ENCODE measurements at places on chromosomes 1 and 21.

DNA sequence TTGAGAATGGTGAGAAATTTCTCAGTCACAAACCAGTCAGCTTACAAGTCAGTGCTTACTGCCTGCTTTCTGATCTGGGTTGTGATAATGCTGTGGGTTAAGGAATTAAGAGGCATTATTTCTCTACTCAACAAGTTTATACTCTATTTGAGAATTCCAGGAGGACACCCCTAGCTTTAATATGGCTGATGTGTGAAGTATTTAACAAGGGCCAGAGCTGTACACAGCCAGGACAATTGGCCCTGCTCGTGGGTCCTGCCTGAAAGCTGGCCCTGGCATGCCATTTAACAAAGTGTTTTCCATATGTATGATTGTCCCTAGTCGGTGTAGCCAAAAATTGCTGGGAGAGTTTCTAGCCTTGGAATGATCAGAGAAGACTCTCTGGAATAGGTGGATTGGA, 43.2 kb downstream of the HHAT start:
- DNase-seq, result no peak

DNA sequence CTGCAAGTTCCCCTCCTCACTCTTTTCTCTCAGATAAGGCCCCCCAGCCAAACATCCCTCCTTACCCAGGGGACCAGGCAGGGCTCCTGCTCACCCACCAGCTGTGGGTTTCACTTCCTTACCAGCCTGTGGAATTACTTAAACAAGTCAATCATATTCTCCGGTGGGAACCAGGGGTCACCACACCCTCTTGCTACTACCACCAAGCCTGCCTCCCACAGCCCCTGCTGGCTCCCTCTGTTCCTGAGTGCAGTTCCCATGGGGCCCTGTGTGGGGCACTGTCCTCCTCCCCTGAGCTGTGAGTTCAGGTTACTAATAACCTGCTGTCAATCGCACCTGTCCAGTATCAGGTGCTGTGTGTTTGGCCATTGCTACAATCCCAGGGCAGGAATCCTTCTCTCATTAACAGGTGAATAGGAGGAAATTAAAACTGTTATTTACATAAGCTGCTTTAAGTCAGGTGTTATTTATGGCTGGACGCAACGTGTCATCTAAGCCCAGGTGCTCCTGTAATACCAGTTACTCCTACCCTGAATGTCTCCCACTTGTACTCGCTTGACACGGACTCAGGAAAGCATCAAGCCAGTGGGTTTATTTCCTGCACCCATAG, 53.1 kb upstream of the LBR start:
- peak; percentile 51 for DNase-seq

- DNase-seq, result no peak
These were observed 5.0 kb upstream of the ADAMTSL4 start for GRCh38 chr1:150544204-150544603.

DNA sequence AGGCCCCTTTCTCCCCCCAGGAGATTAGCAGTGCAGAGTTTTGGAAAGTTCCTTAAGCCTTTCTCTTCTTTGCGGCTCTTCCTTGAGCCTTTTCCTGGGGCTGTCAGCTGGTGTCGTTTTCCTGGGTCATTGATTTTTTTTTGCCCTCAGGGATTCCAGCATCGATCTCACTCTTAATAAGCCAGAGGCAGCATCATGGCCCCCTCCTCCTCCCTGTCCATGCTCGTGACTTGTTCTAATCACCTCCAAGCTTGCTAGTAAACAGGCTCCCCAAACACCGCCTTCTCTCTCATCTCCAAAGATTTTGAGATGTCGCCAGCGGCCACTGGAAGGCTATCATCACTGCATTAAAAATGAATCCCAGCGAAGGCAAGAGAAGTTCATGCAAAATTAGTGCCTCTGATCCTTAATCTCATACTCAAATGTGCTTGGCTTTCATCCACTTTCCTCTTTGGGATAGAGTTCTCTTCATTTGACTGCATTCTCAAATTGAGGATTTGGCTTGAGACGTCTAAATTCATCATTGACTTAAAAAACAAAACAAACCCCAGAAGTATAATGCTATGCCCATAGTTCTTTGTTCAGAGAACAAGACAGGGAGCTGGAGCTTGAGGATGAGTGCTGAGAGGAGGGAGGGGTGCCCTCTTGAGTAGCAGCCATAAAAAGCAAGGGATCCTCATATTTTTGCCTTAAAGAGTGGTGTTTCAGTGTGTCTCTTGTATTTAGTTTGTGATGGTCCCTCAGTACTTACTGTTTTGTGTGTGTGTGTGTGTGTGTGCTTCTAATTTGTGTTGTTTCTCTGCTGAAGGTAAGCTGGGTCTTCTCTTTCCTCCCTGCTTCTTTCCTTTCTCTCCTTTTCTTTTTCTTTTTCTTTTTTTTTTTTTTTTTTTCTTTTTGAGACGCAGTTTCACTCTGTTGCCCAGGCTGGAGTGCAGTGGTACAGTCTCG, 3.2 kb downstream of the EVA1C start:
- DNase-seq, result no peak

- no peak for DNase-seq
These were observed 108.0 kb downstream of the ENAH start for GRCh38 chr1:225544924-225545323.

DNA sequence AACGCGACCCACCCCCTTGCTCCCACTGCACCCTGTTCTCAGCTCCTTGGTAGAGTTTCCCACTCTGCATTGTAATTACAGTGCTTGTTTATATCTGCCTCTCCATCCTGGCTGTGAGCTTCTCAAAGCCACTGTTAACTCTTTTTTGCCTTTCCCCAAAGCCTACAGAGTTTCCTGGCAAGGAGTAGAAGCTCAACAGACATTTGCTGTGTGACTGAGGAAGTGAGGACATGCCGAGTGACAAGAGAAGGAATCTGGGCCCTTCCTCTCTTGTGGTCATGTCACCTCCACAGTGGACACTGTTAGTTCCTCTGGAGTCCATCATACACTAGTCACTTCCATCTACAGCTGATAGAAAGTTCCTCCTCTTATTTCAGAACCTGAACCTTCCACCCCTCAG, 6.1 kb upstream of the IGSF8 start:
- DNase-seq, result no peak

DNA sequence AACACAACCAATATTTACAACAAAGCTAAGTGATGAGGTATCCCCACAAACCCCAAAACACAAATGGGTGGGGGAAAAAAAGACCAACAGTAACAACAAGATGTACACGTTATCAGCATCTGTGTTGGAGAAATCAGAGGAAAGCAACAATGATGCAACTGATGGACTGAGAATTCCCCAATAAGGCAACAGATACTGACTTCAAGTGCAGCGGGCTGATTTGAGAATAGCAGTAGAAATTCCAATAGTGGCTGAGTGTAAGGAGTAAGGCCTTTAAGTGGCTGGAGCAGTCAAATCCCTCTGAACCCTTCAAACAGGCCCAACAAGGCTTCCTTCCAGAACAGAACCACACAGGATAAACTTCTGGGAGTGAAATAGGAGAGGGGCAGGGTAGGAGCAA, 97.6 kb downstream of the TM2D1 start:
- DNase-seq, result no peak

- DNase-seq, result no peak
These were observed 369.7 kb downstream of the MATN1 start for GRCh38 chr1:30353637-30354036.

DNA sequence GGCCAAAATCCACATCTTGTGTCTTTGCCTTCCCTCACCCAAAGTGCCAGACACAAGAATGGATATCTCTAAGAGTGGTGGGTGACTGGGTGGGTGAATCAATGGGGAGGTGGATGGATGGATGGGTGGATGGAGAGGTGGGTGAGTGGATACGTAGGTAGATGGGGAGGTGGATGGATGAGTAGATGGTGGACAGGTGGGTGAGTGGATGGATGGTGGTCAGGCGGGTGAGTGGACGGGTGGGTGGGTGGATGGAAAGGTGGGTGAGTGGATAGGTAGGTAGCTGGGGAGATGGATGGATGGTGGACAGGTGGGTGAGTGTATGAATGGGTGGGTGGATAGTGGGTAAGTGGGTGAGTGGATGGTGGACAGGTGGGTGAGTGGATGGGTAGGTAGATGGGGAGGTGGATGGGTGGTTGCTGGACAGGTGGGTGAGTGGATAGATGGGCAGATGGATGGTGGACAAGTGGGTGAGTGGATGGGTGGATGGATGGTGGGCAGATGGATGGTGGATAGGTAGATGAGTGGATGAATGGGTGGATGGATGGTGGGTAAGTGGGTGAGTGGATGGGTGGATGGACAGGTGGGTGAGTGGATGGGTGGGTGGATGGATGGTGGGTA, 34.2 kb downstream of the SLC19A1 start:
- no peak for DNase-seq

DNA sequence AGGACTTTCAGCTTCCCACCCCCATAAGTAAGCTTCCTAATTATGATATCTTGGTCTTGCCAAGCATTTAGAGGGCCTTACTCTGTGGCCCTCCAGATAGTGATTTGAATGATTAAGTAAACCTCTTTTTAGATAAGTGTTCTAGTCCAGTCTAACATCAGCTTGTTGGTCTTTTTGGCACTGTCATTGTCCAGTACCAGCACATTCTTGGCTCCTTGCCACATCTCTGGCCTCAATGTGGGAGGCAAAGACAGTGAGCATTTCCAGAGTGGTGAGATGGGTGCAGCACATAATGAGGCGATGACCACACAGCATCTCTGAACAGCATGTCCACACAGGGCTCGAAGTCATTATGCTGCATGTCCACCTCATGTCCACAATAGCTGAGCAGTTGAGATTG, 6.1 kb downstream of the CAPZA1 start:
- DNase-seq, result no peak

- peak; percentile 59 for DNase-seq
These were observed 37.2 kb downstream of the WNT4 start for GRCh38 chr1:22105611-22106207.

GRCh38 chr21:42027085-42027821, 17.1 kb upstream of the ZBTB21 start:
- no peak for DNase-seq

- DNase-seq, result no peak
These were observed 227.6 kb upstream of the C1orf174 start for GRCh38 chr1:4127592-4128140.

GRCh38 chr1:215360758-215361157, 206.3 kb upstream of the KCTD3 start:
- no peak for DNase-seq

GRCh38 chr1:177354247-177354646, 183.5 kb downstream of the BRINP2 start:
- no peak for DNase-seq

GRCh38 chr1:3639397-3639911, 10.4 kb downstream of the WRAP73 start:
- no peak for DNase-seq

DNA sequence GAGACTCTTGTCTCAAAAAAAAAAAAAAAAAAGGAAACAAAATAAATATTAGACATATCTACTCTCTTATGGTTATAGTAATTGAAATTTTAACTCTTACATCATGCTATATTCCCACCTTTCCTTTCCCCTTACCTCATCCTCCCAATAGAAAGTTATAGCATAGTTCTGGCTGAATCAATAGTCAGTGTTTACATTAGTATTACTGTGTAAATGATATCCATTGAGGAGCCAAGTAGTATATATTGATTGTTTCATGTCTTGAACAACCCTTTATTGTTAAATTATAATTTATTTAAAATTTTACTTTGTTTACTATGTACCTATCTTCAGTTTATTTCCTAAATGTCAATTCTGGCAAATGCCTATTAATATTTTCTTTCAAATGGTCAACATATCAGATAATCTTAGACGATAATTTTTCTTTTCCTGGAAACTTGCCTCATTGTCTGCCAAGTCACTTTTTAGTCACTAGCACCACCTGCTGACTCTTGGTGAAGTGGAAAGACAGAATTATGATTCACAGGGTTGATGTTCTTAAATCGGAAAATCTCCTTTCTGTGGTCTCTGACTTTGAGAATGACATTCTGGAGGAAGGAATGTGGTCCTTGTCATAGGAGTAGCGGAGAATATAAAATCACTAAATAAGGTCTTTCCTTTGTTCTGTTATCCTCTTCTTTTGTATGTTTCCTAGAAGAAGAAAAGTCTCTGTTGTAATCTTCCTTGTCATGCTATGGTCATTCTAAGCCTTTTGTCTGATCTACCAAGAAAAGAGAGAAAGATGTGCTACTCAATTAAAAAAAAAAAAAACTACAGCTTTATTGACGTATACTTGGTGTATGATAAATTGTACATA, 8.6 kb downstream of the HJV start:
- DNase-seq, result peak; percentile 78

GRCh38 chr21:36929622-36930021, 36.8 kb downstream of the HLCS start:
- no peak for DNase-seq

DNA sequence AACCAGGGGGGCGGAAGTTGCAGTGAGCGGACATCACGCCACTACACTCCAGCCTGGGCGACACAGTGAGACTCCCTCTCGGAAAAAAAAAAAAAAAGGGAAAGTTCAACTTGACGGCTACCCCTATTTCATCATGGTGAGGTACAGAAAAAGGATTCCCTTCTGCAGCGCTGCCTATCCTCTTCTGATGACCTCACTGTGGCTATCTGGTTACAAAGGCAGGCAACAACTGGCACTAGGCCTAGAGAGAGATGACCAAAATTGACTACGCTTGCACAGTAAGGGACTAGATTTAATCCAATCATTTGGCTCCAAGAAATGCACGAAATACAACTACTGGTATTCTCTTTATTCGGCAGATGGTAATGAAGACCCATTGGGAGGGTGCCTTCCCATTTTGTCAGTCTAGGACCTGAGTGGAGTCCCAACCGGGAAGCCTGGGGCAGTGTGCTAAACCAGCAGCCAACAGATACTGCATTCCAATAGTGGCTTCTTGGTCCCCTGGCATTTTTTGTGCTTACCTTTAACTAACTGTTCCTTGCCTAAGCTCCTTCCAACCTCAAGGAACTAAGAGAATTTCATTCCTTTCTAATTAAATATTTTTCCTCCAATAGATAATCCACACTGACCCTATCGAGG, 36.6 kb downstream of the ITPKB start:
- no peak for DNase-seq

DNA sequence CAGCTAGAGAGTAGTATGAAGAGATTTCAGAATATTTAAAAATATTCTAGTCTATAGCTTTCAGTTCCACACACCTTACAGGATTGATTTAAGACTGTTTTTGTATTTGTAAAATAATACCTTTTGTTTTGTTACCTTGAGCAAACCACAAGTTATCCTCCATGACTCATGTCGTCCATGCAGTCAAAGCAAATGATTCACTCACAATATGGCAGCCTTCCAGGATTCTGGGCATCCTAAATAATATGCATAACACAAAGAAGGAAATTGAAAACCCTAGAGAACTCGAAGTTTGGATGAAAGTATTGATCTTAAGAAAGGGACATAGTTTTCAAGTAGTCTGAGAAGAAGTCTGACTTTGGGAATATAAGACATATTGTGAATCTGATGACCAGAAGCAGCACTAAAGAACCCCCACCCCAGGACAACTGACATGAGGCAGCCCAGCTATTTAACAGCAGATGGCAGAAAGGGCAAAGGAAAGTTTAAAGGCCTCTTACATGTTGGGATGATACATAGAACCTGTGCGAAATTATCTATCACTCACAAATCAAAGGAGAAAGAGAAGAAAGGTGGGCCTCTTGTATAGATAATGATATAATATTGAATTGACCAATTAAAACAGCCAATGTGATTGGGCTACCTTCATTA, 857.9 kb downstream of the BRINP3 start:
- DNase-seq, result no peak

- DNase-seq, result no peak
These were observed 6.9 kb downstream of the MAPKAPK2 start for GRCh38 chr1:206691604-206692003.

GRCh38 chr1:55618199-55618598, 403.0 kb upstream of the USP24 start:
- DNase-seq, result no peak
